ENCODE measurements at places on chromosomes 1 and 21. TPM values are rescaled to one million over a fixed set of nuclear protein-coding genes. Genes with fewer than 3 reads are reported as not detected.

GRCh38 chr1:182340233-182341058 is 51.1 kb downstream of the GLUL start:
- DNase-seq, result no peak

GRCh38 chr1:7011826-7012225 is 226.6 kb downstream of the CAMTA1 start:
- DNase-seq, result peak; percentile 60

The FTCD gene
- total RNA-seq, result 2.5 TPM

GRCh38 chr1:209398313-209398991 is 185.1 kb upstream of the CAMK1G start:
- DNase-seq, result no peak

The CRTC2 gene
- 41.9 TPM for total RNA-seq

- DNase-seq, result no peak
Observed at GRCh38 chr1:25867210-25867991, 8.1 kb downstream of the PAQR7 start.

- no peak for DNase-seq
Observed at GRCh38 chr1:187408212-187409004, 579.7 kb downstream of the PLA2G4A start.

The TMEM61 gene
- not detected for total RNA-seq

DNA sequence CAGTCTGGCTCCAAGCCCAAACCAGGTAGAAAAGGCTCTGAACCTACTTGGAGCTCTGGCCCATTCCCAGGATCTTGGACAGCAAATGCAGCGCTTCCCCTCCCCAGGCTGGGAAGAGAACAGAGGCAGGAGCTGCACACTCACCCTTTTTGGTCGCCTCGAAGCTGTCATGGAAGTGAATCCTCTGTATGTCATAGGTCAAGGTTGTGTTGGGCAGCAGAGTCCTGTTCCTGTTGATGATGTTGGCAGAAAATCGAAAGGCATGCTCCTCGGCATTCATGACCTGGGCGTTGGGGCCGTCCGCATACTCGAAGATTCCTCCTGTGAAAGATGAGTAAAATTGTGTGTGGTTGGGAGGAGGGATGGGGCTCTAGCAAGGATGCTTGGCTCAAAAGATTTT is 143.5 kb downstream of the GRIK3 start:
- peak; percentile 69 for DNase-seq

DNA sequence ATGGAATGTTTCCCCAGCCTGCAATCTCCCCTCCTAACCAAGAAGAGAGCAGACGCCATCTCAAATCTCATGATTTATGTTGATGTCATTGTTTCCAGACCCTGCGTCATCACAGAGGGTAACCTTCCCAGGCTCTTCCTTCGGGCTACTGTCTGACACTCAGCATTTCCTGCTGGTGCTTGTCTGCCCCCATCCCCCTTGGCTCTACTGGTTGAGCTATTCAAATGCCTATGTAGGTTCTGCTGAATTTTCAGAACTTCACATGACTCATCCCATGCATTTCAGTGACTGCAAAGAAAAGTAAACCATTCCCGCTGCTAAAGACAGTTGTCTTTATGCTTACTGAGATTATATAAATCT is 24.8 kb upstream of the ITPKB start:
- no peak for DNase-seq

DNA sequence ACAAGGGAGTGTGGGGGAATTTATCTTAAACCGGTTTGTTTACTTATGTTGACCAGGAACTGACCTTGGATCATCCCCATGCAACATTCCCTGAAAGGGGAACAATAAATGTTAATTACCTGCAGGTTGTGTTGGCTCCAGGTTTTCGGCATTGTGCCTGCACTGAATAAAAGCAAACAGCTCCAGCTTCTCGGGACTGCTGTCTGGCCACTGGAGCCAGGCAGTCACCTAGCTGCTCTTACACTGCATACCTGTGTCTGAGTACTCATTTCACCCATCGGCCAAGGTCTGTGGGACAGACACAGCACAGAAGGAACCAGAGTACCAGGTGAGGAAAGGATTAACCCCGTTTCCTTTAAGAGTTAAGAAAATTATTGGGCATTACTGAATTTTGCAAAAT is 32.7 kb upstream of the CTBS start:
- no peak for DNase-seq

The ALX3 gene
- total RNA-seq, result not detected

DNA sequence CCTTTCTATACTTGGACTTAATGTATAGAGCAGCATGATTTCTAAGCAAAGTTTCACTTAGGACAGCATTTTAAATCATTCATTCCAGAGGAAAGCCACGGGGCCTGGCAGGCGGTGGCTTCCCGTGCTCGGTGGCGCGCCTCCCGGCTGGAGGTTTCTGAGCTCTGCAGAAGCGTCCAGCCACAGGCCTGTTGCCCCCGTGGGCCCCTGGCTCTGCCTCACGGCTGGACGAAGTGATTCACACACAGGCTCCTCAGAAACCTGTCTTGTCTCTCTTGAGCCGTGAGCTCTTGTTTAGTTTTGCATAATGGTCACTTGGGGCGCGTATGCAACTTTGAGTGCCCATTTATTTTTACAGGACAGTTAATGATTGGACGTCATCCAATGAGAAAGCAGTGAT is 22.1 kb upstream of the DIP2A start:
- no peak for DNase-seq

The TIAM1 gene
- 16.7 TPM for total RNA-seq

DNA sequence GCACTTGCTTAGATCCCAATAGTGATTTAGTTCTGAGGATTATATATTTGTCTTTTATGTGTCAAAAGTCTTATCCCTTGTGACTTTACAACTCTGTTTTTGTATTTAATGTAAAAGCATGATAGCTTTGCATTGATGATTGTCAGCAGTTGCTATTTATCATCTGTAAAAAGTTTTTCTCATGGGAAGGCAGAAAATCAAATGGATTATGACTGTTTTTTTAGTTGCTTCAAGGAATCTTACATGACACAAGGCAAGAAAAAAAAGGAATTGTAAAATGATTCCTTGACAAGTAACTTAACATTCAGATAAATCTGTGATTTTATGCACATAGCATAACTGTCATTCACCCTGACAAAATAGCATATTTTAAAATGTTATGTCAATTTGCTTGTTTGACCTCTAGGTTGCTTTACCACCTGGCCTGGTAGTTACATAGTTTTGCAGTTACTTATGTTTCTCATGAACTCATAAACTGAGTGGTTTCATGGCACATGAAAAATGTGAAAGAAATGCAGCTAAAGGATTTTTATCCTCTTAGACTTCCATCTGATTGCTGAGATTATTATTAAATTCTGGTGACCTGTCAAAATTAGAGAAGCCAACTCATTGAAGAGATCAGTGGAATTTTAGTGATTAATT is 622.6 kb downstream of the ADGRL2 start:
- DNase-seq, result no peak

DNA sequence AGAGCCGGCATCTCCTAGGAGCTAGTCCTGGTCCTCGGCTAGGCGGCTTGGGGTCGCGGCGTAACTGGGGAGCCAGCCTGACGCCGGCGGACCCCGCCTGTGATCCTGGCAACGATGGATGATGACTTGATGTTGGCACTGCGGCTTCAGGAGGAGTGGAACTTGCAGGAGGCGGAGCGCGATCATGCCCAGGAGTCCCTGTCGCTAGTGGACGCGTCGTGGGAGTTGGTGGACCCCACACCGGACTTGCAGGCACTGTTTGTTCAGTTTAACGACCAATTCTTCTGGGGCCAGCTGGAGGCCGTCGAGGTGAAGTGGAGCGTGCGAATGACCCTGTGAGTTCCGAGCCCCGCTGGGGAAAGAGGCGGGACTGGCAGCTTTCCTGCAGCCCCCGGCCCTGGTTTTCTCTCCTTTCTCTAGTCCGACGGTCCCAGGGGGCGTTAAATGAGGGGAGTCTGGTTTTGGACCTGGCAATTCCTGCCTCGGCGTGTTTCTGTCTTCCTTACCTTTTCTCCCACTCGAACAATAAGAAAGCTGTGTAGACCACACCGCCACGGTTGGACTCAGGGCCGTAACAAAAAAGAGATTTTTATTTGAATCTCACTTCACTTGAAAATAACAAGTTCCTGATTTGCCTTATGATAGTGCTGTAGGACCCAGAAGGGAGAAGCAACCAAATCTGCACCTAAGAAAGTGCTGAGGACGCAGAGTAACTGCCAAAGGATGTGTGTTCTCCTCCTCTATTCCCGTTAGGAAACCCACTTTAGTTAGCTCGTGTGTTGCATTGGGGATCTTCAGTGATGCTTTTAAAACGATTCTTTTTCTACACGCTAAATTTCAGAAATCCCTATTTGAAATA is at the start of gene SPRTN:
Gene SPRTN, plus strand, starts transcription at position 24 of the 859 bp plus-strand sequence. Its CDS starts 91 bp downstream, at position 115.
- DNase-seq, result no peak

DNA sequence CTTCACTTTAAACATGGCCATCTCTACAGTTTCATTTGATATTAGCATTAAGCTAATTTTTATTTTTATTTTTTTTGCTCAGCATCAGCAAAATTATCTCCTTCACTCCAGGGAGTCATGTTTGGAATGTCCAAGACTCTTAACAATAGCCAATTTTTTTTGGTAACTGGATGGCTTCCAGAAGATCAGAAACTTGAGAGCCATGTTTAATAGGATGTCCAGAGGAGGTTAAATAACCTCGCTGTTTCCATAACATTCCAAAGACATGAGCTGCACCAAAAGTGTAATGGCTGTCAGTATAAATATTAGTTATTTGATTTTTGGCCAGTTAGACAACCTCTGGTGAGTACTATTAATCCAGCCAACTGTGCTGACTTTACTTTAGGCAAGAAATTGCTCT is 80.7 kb downstream of the DNTTIP2 start:
- DNase-seq, result no peak

GRCh38 chr1:56278061-56278460 is 301.3 kb downstream of the PLPP3 start:
- no peak for DNase-seq

The RIPK4 gene
- 2.4 TPM for total RNA-seq

DNA sequence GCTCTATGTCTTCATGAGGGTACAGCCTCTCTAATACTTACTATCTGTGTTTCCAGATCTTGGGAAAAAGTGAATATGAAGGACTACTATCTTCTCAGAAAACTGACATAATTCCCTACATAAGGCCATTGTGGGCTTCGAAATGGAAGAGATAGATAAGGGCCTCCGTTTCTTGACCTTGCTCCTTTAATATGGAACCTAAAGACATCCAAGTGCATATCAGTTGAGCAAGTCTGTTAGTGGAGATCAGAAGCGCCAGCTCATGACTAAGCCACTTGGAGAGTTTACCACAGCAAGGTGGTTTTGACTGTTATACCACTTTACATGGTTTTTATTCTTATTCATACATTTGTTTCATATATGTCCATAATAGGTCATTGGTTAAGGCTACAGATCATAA is 35.3 kb upstream of the FCER1A start:
- DNase-seq, result no peak

- DNase-seq, result no peak
Observed at GRCh38 chr1:248844526-248844925, 6.5 kb downstream of the ZNF672 start.

DNA sequence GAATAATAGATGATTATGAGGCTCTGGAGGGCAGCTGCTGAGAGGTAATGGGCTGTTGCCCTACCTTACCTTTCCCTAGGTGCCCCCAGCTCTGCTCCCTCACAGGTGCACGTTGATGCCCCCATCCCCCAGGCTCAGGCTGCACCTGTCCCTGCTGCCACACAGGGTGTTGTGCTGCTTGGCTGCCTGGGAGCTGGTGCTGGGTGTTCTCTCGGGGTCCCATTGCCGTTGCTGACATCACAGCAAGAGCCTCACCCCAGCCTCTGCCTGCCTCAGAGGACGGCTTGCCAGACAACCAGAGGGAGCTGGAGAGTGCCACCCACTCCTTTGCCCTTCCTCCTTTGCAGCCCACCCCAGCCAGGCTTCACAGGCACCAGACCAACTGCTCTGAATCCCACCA is 31.4 kb upstream of the DMBX1 start:
- DNase-seq, result no peak

DNA sequence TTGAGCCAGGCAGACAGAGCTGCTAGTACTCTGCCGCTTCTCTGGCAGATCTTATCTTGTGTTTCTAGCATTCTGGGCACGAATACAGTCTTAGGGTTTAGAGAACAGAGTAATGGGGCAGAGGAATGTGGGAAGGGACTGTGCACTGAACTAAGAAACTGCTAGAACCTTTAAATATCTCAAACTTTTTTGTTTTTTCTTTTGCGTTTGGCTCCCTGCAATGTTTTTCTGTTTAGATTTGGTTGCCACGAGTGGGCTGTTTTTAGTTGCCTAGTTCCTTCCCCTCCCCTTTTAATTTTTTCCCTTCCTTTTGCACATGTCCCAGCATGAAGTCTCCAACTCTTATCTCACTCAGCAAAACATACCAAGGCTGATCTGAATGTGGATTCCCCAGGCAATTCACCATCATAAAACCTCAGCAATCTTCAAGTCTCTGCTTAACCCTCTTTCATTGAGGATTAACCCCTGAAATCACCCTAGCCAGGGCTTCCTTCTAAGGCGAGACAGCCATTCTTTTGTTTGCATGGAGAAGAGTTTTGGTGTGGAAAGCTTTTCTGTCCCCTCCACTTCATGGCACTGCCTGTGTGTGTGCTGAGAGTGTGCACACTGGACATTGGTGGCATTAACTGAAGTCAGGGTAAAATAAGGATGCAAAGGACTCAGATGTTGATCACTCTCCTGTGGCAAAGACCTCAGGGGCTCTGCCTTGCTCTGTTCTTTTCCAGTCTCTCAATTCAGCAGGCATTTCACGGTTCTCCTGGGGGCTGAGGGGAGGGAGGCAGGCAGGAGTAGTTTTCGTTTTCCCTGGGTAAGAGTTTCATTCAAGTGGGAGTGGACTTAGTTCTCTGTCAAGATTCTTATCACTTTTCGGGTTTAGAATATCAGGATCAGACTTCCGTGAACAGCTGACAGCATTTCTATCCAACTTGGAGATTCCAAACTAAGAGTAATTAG is 2.8 kb upstream of the ATF3 start:
- no peak for DNase-seq

DNA sequence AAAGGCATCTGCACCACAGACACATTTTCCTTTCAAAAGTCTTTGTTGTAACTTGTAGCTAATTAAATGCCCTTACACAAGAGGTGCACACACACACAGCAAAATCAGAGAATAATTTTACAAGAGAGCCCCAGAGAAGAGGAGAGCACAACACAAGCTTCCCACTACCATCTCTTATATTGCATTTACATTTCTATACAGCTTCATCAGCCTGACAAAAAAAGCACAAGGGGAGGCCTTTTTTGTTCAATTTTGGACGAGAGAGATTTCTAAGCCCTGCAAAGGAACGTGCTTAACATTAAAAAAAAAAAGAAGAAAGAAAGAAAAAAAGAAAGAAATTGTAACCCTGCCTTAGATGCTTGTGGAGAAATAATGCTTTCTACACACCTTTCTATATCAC is 17.1 kb upstream of the ESRRG start:
- DNase-seq, result no peak

The ADAM30 gene
- not detected for total RNA-seq

DNA sequence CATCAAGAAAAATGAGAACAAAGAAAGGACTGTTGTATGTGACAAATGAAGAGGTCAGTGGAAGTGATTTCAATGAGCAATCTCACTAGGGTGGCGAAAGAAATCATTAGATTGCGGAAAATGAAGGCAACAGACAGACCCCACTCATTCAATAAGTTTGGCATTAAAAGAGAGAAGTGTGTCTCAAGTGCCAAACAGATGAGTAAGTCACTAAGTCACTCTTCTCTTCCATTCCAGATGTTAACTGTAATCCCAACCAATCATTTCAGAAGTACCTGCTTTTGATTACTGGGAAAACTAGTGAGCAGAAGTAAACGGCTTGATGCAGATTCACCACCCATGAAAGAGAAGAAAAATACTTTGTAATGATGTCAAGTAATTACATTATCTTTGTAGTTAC is 144.3 kb upstream of the PRMT6 start:
- DNase-seq, result no peak

GRCh38 chr1:203490607-203491006 is 3.3 kb upstream of the OPTC start:
- DNase-seq, result no peak

Measured in osteocyte (in vitro differentiated cells).